Hippocampal formation (tissue), 2 donors: ENCODE measurements at places on chromosomes 11 and 22.

DNA sequence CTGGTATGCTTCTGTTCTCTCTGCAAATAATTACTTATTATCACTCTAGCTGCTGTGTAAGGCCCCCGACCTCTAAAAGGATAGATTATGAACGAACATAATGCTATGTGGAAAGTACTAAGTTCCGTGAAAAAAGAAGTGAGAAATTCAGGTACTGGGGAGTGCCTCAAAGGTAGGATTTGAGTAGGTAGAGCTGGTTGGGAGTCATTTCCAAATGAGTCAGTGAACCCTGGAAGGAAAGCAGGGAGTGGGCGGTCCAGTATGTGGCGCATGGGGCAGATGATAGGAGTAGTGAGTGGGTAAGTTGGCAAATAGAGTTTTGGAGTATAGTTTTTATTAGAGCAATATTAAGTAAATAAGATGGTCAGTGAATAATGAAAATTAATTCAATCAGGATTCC lies 2.4 kb downstream of the ZC3H12C start:
- no peak for DNase-seq

DNA sequence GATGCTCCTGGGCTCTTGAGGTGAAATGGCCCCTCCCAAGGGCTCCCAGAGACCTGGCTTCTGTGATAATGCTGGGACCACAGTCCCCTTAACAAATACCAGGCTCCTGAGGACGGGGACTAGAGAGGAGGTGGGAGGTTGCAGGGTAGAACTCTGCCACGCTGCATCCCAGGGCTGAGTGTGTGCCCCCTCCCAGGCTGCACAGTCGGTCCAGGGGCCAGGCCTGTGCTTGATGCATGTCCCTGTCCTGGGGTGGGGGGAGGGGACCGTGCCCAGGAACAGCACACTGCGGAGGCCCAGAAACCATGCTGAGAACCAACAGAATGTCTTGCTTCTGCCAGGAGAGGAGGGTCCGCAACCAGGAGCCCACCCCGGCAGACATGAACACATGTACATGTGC lies 9.3 kb downstream of the CSF2RB start:
- no peak for DNase-seq

DNA sequence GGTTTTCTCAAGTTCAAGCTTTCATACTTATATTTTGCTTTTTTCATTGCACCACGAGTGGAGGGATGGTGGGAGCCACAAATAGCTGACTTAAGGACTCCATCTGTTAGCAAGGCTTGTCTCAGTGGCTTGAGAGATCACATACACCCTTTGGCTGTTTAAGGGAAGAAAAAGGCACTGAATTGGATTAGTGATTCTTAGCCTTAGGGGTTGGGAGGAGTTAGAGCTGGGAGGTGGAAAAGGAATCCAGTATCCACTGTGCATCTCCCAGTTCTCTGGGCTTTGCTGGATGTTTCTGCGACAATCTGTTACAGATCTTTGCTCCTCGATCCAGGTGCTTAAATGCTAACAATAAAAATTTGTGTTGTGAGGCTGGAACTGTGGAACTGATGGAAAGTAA lies 593.6 kb downstream of the CNTN5 start:
- DNase-seq = no peak

- no peak for DNase-seq
These were observed 9.1 kb upstream of the CCDC179 start for GRCh38 chr11:22869325-22869724.

DNA sequence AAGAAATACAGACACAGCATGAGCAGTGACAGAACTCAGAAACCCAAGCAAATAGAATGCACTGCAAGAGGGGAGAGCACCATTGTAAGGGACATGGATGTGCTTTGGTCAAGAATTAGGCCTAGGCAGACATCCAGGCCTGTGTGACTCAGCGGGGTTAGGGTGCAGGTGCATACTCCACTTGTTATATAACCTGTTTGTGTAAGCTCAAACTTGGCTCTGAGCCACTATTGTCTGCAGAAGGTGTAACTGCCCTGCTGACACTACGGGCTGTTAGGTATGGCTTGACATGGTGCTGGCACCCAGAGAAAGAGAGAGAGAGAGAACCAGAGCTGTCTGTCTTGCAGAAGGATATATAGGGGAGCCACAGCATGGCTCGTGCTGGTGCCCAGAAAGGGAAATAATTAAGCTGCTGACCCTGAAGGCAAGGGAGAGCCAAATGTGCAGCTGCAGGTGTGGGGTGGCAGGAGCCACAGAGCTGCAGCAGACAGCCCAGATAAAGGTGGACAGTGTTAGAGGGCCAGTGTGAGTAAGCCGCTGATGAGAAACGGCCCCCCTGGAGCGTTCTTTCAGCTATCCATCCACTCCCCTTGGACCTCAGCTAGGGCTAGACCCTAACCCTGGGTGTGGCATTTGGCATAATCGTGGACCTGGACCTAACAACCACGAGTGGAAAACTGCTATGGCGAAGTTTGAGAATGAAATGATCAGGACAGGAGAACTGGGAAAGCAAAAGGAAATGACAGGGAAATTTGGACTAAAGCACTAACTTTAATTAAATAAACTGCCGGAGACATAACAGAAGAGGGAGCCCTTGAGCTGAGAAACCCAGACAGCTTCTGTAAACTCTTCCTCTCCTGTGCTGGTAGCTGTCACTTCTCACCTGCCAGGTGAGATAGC lies 253.0 kb upstream of the CCDC179 start:
- DNase-seq = peak; percentile 13

DNA sequence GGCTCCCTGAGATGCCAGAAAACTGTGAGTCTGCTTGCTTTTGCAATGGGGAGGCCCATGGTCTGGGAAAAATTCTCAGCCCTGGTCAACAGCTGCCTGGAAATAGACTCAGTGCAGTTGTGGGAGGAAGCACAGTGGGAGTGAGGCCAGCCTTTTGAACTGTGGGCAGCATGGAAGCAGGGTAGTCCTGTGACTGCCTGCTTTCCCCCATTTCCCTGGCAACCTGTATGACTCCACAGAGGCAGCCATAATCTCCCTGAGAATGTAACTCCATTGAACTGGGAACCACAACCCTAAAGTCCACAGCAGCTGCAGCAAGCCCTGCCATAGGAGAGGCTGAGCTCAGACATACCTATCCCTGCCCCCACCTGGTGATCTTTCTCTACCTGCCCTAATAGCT lies 494.6 kb upstream of the FAT3 start:
- no peak for DNase-seq

DNA sequence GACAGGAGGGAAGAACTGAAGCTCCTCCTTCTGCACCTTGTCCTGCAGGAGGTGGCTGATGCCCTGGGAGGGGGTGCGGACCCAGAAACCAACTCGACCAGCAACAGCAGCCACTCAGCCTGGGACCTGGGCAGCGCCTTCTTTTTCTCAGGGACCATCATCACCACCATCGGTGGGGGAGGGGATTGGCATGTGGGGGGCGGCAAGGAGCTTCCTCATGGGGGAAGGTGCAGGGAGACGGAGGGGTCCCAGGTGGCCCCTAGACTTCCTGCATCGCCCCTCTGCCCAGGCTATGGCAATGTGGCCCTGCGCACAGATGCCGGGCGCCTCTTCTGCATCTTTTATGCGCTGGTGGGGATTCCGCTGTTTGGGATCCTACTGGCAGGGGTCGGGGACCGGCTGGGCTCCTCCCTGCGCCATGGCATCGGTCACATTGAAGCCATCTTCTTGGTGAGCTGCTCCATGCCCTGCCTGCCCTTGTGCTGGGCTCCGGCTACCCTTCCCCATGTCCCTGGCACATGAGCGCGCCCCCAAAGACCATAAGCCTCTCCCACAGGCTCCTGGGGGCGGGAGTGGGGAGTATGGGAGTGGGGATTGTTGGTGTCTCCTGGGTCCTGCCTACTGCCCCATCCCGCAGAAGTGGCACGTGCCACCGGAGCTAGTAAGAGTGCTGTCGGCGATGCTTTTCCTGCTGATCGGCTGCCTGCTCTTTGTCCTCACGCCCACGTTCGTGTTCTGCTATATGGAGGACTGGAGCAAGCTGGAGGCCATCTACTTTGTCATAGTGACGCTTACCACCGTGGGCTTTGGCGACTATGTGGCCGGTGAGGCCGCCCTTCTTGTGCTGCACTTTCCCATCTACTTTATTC lies 3.1 kb upstream of the CATSPERZ start:
- no peak for DNase-seq

- DNase-seq = no peak
These were observed 163.1 kb upstream of the FAT3 start for GRCh38 chr11:92061456-92062062.

DNA sequence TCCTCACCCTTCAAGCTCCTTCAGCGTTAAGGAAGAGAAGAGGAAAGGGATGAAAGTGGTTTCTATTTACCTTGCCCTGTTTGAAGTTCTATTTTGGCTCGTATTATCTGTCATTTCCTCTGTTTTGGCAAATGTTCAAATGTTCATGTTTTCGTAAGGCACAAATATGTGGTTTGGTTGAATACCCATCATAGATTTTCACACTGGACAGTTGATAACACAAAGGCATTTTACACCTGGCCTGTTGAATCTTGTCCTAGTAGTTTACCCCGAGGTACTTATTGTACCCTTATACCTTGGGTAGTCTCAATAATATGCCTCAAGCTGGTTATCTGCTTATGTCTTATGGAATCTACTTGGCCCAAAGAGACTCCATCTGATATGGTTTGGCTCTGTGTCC lies 706.9 kb downstream of the METTL15 start:
- no peak for DNase-seq

DNA sequence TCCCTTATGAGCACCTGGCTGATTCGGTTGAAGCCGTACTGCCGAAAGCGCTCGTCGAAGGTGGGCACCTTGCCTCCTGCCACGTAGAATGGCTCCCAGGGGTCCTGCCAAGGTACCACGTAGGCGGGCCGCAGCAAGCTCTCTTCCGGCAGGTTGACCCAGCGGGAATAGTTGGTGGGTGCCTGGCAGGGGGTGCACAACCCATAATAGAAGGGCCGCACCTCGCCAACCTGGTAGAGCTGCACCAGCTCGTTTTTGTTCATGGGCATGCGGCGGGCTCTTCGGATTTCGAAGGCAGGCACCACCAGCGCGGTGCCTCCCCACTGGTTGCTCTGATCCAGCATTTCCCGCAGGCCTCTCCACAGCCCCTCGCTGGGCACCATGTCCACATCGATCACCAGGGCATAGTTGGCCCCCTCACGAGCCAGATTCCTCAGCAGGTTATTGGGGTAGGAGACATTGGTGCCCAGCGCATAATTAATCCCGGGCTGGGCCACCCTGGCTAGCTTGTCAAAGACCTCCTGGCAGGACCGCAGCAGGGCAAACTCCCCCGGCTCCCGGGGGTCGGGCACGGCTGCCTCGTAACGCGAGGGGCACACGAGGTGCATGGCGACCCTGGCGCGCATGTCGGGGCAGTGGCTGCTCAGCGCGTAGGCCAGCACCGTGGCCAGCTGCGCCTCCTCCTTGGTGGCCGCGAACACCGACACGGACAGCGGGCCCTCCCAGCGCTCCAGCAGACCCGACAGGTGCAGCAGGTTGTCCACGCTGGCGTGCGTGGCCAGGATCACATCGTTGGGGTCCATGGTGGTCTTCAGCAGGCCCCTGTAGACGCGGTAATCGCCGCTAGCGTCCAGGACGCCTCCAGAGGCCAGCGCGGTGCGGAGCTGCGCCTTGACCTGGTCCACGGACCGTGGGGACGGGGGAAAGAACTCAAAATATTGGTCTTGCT lies 679 bp downstream of the B4GAT1 start:
- no peak for DNase-seq

DNA sequence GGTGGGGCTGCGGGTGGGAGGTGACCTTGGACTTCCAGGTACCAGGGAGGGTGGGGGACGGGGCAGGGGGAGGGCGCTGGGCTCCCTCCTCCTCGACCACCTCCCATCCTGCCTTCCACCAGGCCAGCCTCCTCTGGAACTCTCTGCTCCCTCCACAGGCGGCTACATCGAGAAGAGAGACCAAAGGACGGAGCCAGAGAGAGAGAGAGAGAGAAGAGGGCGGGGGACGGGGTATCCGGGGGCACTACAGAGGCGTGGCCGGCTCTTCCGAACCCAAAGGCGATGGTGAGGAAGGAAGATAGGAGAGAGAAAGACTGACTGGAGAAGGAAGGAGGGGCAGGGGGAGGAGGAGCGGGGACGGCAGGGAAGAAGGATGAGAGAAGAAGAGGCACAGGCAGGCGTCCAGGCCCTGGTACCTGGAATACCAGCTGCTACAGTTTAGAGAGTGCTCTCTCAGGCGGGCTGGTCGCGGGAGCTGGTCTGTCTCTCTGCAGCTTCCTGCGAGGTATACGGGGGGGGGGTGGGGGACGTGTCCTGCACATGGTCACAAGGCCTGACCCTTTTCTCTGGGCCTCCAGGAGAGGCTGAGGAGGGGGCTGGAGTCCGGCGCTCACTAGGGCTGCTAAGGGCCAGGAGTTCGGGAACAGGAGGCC lies 38.0 kb downstream of the IGSF9B start:
- DNase-seq = no peak

DNA sequence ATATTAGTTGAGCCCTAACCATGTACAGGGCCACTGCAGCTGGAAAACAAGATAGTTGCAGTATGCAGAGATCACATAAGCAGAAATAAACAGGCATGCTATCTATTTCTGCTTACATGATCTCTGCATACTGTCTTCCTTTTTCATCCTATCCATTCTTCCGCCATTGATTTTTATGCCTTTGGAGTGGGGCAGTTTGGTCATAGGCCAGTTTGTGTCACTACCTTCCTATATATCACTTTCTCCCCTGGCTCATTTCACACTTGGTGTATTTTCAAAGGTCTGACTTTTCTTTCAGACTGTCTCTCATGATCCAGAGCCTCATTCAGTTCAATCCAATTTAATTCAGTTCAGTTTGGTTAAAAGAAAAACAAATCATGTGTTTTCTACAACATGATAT lies 829.6 kb downstream of the KCNA4 start:
- no peak for DNase-seq

GRCh38 chr11:99638073-99638553 lies 617.4 kb downstream of the CNTN5 start:
- DNase-seq = no peak
